ENCODE measurements at places on chromosomes 12 and 14.

- DNase-seq = no peak
These were observed 19.3 kb downstream of the DAD1 start for GRCh38 chr14:22569737-22570131.

DNA sequence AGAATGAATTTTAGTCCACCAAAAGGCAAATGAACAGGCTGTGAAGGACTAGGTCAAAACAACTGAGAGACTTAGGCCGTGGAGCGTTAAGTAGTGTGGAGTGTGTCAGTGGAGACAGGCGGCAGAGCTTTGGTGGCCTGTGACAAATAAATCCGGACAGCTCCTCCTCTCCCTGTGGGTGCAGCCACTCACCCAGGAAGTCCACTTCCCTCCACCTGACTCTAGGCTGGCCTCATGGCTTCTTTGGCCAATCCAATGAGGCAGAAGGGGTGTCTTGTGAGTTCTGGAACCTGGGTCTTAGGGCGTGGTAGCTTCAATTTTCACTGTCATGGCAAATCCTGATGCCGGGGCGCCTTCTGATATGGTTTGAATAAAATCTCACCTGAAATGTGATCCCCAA is 180.9 kb upstream of the C14orf180 start:
- no peak for DNase-seq

- no peak for DNase-seq
These were observed 84.9 kb upstream of the TRAF3 start for GRCh38 chr14:102692334-102692733.

DNA sequence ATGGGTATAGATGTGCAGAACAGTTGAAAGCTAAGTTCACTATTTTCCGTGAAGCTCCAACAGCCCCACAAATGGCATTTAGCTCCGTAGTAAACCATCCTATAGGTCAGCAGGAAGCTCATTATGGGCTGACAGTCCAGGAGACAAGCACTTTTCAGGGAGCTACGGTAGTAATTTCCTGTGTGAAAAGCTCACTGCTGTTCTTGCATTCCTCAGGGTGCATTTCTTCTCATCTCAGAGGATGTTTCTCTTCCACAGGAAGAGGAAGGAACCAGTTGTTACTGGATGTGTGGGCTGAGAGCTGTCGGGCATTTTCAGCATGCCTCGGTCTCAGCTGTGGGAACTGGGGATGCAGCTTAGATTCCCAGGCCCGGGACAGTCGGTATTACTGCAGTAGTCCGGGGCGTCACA is 72.8 kb downstream of the GALNT4 start:
- DNase-seq = no peak

- no peak for DNase-seq
These were observed 229.8 kb downstream of the ALX1 start for GRCh38 chr12:85509857-85510256.

DNA sequence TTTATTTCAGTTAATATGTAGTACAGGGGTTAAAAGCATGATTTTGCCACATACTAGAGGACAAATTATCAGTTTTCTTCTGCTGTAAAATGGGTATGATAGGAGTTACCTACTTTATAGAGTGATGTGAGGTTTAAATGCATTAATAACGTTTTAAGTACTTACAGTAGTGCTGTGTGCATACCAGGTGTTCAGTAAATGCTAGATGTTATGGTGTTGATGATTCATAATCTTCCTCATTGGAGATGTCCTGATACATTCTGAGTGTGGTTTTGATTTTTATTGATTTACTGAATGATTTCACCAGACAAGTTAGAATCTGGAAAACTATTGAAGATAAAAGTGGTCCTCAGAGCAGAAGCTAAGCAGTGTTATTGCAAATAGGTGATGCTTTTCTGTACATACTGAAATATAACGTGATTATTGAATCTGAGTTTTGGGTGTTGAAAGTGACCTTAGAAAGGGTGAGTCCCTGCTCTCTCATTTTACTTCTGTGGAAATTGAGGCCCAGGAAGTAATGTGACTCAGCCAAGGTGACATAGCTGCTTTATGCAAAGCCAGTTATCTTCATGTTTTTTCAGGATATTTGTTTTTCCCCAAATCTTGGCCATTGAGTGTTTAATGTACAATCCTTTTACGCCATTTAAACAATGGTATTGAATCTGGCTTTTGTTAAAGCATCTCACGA is 54.7 kb downstream of the VRK1 start:
- DNase-seq = no peak

DNA sequence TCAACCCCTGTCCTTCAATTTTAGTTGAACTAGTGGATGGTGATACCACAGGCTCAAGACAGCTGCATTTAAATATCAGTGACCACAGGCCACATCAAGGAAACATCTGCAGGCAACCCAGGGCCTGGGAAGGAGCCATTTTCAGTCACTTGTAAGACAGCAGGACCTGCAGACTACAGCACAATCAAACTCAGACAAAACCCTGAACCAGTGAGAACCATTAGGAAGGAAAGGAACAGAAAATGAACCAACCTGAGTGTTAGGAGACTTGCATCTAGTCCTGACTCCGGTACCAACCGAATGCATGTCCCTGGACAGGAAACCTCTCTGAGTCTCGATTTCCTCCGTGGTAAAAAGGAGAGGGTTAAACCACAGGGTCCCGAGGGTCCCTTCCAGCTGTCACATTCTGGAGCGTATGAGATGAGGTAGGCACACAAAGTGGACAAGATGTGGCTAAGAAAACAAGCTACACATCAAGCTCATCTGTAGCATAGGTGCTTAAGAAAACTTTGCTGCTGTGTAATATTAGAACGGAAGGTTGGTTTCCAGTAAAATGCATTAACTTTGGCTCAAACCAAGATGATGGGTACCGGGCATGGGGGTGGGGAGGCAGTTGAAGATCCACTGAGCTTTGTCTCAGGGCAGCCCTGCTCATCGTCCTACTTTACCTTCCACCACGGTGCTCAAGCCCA is 1.6 kb upstream of the CDKN1B start:
- DNase-seq = peak; percentile 31

DNA sequence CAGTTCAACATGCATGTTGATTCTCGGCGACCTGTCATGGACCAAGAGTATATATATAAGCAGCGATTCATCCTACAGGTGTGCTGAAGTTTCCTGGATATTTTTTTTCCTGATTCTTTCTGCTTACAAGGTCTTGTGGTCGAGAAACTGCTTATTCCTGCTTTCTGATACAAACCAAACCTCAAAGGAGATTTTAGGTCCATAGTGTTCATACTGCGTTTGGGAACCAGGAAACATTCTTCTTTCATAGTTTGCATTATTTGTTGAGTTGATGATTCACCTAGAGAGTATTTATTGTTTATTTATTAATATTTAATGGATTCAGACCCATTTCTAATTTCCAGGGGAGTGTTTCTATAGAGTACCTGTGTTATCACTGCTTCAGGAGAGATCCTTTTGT is 70.7 kb upstream of the ASPG start:
- no peak for DNase-seq

GRCh38 chr12:108825201-108825950 is 32.0 kb downstream of the SSH1 start:
- DNase-seq = no peak

GRCh38 chr12:88538250-88538649 is 42.0 kb downstream of the KITLG start:
- DNase-seq = no peak

DNA sequence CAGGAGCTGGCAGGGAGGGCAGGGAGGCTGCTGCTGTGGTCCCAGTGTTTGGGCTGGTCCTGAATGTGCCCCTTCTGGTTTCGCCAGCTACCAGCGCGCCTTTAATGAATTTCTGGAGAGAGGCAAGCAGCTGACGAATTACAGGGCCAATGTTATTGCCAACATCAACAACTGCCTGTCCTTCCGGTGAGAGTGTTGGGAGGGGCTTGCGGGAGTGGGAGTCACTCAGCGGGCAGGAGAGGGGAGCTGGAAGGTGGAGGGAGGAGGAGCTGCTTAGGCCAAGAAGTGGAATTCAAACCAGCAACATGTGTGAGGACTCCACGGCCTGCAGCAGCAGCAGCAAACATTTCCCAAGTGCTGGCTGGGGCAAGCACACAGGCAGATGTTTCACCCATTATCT is 7.7 kb downstream of the TNFAIP2 start:
- DNase-seq = no peak

GRCh38 chr12:96335270-96335669 is 65.0 kb downstream of the CDK17 start:
- no peak for DNase-seq

DNA sequence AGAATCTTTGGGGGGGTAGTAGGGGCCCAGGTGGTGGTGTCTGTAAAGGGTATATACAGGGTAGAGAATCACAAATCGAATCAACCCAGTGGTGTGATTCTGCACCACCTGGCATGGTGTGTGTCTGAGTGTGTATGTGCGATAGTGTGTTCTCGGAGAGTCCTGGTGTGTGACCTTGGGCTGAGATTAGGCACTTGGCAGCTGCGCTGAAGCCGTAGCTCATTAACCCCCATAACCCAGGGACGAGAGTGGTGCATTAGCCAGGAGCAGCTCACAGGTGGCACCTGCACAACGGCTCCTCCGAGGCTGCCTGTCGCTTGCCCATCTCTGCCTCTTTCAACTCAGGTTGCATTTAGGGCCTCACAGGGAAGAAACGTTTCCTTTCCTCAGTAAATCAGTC is 15.6 kb upstream of the TESC start:
- DNase-seq = no peak

DNA sequence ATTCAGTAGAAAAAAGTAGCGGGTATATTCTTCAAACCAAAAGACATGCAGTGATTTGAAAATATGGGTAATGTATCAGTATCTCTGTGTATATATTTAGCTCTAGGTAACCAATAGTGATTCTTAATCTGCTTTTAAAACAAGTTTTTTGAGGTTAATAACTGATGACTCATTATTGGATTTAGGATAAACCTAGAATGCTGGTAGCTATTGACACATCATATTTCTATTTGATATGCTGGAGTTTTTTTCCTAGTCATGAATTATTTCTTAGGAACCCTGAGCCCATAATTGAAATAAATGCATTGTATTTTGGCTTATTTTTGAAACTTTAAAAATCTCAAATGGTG is 15.5 kb downstream of the ARF6 start:
- no peak for DNase-seq

DNA sequence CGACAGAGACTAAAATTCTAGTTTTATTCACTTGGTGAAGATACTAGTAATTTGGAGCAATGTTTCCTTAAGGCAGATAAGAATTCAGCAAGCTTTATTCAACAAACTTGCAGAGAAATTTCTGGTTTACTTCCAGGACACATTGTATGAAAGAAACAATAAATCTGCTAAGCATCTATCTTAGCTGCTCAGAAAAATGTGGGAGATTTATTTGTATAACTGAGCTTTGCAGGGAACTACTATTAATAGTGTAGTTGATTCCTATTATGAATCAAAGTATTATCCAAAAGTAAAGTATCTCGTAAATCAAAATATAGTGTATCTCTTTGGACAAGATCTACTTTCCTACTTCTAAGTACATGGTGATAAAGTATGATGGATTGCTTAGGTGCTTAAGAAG is 239.4 kb upstream of the TMTC1 start:
- no peak for DNase-seq

DNA sequence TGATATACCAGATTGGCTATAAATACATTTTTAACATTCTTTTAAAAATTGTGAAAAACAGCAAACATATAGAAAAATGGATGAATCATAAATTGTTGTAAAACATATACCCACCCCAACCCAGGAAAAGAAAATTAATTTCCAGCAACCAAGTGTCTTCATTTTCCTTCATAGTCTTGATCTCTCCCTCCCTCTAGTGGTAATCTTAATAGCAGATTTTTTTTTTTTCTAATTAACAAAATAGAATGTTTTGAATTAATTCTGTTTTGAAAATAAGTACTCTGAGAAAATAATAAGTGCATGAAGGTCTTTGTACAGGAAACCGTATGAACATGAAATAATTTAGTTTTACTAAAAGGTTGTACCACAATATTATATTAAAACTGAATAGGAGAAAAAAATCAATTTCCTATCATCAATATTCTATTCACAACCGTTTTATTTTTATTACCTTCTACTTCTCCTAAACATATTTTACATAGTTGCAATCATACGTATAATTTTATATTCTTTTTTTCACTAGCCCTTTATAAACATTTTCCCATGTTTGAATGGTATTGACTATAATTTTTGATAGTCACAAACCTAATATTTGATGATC is 7.0 kb downstream of the ETNK1 start:
- DNase-seq = peak; percentile 36

DNA sequence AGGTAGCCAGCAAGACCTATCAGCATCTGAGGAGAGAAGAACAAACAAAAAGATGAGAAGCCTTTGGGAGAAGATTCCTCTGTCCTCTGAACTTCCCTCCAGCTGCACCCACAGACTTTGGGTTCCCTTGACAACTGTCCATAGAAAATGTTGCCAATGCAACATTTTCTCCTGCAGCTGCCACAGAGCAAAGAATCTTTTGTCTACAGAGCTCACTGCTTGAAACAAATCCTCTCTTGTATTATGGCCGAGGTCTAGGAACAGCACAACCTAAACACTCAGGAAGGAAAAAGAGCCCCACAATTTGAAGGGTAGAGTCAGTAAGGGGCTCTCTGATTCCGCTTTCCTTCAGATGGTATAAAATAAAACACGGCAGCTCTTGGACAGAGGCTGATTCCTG is 14.3 kb downstream of the POMT2 start:
- DNase-seq = no peak

DNA sequence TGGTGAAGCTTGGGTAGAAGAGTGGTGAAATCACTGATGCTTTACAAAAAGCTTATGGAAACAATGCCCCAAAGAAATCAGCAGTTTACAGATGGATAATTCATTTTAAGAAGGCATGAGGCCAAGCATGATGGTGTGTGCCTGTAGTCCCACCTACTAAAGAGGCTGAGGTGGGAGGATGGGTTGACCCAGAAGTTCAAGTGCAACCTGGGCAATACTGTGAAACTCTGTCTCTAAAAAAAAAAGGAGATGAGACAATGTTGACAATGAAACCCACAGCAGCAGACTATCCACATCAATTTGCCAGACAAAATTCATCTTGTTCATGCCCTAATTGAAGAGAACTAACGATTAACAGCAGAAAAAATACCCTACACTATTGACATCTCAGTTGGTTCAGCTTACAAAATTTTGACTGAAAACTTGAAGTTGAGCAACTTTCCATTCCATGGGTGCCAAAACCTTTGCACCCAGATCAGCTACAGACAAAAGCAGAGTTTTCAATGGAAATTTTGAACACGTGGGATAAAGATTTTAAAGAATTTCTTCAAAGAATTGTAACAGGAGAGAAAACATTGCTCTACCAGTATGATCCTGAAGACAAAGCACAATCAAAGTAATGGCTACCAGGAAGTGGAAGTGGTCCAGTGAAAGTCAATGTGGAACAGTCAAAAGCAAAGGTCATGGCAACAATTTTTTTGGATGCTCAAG is 26.7 kb downstream of the BTG1 start:
- no peak for DNase-seq

- DNase-seq = no peak
These were observed 226.2 kb downstream of the NUBPL start for GRCh38 chr14:31787377-31787776.

DNA sequence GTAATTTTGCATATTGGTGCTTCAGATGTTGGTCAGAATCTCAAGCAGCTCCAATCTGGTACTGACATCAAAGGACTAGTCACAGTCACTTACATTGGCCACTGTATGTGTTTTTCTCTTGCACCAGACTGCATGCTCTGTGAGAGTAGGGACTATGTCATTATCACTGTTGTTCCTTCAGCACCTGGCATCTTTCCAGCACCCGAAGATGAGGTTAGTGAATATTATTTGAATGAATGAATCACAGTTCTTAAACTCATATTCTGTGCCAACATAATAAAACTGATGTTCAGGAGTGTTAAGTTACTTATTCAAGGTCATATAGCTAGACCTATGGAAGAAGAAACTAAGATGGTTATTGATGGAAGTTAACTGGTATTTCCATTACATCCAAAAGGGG is 204.5 kb upstream of the TBX3 start:
- no peak for DNase-seq

GRCh38 chr14:63594455-63595372 is 47.0 kb downstream of the WDR89 start:
- no peak for DNase-seq
